ENCODE measurements at places on chromosomes 4 and X.

GRCh38 chr4:30838331-30838730, 118.2 kb downstream of the PCDH7 start:
- DNase-seq, result no peak

DNA sequence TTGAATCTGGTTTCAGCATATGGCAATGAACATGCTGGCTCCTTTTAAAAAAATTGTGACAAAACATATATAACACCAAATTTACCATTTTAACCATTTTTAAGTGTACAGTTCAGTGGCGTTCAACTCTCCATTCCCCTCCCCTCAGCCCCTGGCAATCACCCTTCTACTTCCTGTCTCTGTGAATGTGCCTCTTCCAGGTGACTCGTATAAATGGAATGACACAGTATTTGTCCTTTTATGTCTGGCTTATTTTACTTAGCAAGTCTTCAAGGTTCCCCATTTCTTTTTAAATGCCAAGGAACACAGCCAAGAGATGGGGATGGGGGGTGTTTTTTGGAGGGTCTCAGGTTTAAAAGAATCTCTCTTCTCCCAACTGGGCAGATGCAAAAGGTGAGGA, 35.4 kb upstream of the BCLAF3 start:
- DNase-seq, result no peak

DNA sequence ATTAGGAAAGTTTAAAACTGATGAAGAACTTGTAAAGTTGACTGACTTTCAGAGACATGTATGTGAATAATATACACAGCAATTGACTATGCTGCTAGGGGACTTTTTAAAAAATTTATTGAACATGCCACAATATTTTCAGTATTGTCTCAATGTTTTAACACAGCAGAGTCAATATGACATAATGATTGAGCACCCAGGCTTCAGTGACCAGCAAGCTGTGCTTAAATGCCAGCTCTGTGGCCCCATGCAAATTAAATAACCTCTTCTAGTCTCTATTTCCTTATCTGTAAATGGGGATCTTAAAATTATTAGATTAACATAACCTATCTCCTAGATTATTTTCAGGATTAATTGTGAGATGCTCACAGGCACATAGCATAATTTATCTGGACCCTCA, 56.8 kb upstream of the TXK start:
- no peak for DNase-seq

DNA sequence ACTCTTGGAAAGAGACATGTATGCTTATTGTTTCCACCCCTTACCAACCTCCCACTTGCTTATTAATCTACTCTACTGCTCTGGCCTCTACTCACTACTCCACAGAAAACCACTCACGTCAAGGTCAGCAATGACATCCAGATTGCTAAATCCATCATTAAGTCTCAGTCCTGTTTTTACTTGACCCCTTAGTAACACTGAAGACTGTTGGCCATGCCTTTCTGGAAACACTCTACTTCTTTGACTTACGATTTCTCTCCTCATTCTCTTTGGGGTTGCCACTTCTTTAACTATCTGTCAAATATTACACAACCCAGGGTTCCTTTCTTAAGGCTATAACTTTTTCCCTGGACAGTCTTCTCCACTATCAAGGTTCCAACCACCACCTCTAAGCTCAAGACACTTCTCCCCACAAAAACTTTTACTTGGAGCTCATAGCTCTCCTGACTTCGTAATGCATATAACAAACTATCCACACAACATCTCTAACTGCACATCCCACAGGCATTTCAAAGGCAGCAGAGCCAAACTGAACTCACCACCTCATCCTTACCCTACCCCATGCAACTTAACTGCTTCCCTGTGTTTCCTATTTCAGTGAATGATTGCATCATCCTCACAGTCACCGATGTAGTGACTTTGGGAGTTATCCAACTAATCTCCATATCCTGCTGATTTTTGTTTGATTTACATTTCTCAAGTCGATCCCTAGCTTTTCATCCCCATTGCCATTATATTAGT, 15.8 kb upstream of the MAGEA4 start:
- DNase-seq, result no peak

DNA sequence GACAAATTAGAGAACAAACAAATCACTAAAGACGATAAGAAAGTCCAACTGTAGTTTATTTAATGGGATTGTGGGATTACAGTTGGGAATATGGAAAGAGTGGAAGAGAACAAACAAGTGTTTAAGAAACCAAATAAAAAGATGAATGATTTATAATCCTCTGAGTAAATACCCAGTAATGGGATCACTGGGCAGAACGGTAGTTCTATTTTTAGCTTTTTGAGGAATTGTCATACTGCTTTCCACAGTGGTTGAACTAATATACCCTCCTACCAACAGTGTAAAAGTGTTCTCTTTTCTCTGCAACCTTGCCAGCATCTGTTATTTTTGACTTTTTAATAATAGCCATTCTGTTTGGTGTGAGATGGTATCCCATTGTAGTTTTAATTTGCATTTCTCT, 15.0 kb downstream of the C4orf51 start:
- DNase-seq, result no peak

- DNase-seq, result no peak
Observed at GRCh38 chrX:70592091-70592490, 147.5 kb downstream of the DLG3 start.
